Thyroid gland (tissue), 4 donors: ENCODE measurements at places on chromosomes 16 and 17.
A peak's percentile ranks its signal among the peaks of the same experiment; 100 is the strongest.

DNA sequence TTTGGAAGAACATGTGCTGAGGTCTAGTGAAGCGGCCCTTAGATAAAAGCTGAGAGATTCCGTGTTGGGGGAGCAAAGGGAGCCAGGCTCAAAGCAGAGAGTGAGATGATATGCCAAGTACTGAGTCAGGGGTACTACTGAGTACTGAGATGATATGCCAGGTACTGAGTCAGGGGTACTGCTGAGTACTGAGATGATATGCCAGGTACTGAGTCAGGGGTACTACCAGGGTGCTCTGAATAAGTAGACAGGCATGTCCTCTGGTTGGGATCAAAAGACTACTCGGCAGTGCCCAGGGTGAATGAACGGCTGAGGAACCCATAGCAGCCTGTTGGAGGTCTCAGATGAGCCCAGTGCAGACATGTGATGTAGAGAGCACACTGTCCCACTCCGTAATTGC, 239.0 kb downstream of the SOX9 start:
- no peak for DNase-seq

DNA sequence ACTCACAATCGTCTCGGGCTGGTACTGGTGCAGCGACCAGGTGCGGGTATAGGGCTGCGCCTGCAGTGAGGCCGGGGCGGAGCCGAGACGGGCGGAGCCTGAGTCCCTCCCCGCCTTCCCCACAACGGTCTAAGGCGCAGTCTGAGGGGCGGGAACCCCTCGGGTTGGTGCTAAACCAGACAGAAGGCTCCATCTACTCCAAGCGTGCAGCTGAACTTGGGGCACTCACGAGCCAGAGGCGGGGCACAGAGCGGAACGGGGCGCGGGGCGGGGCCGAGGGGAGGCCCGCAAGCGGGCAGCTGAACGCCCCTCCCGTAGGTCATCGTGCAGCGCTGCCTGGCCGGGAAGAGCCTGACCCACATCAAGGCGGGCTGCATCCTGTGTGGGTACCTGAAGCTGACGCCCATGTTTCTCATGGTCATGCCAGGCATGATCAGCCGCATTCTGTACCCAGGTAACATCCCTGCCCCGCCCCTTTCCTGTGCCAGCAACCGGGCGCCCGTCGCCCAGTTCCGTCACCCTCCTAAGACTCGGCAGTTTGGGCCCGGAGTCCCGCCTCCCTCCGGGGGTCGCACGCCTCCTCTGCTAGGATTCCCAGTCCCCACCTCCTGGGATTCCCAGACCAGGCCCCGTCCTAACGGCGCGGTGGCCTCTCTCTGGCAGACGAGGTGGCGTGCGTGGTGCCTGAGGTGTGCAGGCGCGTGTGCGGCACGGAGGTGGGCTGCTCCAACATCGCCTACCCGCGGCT, 5.0 kb downstream of the SLC5A2 start:
- DNase-seq: peak; percentile 74

DNA sequence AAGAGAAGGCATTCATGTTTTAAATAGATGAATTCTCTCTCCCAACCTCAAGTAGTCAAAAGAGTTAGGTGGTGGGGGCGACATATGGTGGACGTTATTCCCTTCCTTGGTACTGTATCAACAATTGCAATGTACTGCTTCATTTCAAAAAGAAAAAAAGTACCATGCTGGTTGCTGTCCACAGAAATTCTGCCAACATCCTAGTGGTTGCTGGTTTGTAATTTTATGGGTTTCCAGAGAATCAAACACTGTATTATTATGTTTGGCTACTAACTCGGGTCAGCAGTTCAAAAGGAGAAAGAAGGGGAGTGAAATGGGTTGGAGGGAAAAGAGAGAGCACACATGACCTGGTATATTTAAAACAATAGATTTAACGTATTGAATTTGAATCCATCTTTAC, 61.1 kb upstream of the KCNJ16 start:
- no peak for DNase-seq

GRCh38 chr16:63981639-63982038, 1140.2 kb downstream of the CDH11 start:
- DNase-seq: no peak

DNA sequence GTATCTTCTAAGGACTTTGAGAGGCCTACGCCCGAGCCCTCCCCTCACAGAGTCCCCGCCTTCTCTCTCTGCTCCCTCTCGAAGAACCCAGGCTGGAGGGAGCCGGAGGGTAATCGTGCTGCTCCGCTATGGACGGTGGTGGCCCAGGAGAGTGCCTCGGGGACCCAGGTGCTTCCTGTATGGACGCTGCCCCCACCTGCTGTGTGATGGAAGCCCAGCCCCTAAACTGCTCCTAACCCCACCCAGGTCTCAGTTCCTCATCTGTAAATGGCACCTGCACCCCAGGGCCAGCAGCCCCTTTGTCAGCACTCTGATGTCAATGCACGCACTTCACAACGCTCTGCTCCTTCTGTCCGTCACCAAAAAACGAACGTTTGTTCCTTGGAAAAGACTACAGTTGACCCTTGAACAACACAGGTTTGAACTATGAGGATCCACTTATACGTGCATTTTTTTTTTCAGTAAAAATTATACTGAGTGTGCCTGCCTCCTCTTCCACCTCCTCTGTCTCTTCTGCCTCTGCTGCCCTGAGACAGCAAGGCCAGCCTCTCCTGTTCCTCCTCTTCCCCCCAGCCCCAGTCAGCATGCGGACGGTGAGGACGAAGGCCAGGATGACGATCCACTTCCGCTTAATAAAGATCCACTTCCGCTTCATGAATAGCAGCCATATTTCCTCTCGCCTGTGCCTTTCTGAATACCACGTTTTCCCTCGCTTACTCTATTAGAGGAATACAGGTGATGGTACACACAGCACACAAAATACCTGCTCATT, 118.3 kb downstream of the BANP start:
- DNase-seq: no peak

GRCh38 chr17:67558740-67559380, 158.9 kb upstream of the NOL11 start:
- no peak for DNase-seq

DNA sequence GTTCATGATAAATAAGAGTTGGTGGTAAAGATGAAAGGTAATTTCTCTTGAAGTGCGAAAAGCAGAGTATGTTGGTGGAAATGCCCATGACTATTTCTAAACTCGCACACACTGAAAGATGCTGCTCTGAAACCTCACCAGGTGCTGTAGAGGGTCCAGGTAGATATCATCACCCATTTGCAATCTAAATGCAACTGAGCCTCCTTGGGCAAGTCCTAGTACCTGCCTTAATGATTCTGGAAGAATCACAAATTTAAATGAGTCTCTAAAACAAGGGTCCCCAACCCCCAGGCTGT, 5.9 kb upstream of the MMD start:
- no peak for DNase-seq

GRCh38 chr17:36816214-36816906, 120.9 kb upstream of the LHX1 start:
- no peak for DNase-seq

GRCh38 chr17:57662041-57662440, 83.1 kb downstream of the CCDC182 start:
- no peak for DNase-seq

- DNase-seq: peak; percentile 74
These were observed 1.3 kb downstream of the ARL5C start for GRCh38 chr17:39164675-39165143.

DNA sequence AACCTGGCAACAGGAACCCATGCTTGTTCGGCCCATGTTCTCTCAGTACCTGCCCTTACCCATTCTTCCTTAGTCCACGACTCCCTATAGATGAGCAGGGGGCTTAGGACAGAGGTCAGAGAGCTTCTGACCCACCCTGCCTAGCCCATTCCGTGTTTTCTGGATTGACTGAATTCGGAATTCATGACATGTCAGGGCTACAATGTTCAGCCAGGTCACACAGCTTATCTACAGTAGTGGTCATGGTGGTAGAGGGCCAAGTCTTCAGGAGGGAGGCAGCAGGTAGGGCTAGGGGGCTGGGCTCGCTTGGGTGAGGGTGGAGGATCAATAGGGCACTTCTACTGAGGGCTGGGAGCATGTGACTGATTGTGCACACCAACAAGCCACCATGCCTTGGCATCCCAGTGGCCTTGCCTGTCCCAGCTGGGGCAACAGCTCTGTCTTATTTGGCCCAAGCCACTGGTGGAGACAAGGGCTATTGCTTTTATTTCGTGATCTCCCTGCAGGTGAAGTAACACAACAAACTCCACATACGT, 3.1 kb downstream of the HEXIM2 start:
- no peak for DNase-seq

DNA sequence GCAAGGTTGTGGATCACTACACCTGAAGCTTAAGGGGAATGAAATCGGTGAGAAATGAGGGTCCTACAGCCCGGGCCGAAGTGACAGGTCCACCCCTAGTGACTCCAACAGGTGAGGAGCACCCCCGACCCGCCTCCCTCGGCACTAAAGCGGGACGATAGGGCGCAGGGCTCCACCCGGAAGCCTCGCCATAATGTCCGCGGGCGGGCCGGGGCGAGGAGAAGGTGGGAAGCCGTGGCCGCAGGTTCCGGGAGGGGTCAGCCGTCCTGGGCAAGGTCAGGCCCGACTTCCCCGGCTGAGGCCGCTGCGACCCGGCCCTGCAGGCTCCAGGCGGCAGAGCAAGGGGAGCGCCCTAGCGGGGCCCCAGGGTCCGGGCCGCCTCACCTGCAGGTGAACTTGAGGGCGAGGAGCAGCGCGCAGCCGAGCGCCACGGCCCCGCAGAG, 543 bp downstream of the TXNDC11 start:
- peak; percentile 51 for DNase-seq

- peak; percentile 6 for DNase-seq
These were observed 429.8 kb downstream of the MAF start for GRCh38 chr16:79170555-79171246.

GRCh38 chr17:37176723-37177122, 199.1 kb upstream of the C17orf78 start:
- no peak for DNase-seq

DNA sequence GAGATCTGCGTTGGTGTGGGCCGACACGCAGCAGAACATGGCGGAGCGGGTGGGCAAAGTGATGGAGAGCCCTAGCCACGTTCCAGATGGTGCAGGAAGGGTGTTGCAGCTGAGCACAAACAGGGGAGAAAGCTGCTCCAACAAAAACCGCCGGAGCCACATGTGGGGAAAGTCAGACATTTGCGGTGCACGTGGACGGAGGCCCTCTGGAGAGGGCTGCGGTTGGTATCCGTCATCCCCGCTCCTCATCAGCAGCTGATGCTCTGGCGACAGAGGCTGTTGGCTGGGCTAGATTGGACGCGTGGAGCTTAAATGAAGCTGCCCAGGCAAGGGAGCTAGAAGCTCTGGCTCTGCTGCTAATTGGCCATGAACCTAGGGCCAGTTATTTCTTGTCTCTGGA, 43.5 kb upstream of the ADCY9 start:
- no peak for DNase-seq

DNA sequence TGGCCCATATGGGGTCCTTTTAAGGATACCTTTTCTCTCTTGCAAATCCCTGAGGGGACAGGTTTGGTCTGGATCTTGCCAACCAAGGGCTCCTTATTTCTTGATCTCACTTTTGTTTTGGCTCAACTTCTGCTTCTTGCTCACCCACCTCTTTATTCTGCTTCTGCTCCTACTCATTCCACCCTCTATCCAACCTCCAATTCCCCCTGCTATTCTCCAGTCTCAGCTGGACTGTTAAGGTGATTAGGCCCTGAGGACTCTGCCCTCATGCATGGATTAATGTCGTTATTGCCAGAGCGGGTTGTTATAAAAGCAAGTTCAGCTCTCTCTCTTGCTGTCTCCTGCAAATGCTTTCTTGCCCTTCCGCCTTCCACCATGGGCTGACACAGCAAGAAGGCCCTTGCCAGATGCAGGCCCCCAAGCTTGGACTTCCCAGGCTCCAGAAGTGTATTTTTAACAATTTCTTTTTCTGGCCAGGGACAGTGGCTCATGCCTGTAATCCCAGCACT, 29.8 kb downstream of the LAT start:
- no peak for DNase-seq

DNA sequence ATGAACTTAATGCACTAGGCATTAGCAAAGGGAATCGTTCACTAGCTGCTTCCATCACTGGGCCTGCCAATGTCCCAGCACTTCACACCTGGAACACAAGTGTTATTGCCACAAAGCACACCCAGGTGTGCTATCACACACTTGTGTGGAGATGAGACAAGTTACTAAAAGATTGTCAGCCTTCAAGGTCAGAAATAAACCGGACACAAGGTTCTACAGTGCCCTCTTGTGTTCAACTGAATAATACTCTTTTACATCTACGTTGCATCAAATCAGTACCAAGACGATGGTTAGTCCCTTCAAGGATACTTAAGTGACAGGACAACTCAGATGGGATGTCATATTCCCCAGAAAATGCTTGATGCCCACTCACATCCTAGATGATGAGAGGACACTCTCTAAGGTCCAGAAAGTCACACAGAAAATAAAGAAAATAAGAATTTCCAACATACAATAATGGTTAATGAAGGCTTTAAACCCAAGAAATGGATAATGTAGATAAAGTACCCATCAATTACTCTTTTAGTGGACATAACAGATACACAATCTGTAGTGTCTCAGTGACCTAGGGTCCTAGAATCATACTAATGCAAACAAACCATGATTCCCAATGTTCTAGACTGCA, 16.4 kb upstream of the GLG1 start:
- peak; percentile 12 for DNase-seq

DNA sequence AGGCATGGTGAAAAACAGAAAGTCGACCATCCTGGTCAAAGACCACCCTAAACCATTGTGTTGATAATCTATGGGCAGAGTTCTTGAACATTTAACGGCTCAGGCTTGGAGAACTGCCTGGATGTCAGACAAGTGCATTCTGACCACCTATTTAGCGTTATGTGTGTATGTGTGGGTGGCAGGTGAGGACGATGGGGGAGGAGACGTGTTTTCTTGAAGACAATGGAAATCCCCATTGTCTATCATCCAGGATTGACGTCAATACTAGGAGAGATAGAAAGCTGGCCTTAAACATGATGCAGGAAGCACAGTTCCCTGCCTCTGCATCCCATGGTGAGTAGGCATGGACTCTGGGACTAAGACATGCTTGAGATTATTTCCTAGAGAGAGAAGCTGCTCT, 157.4 kb upstream of the MAF start:
- DNase-seq: no peak

DNA sequence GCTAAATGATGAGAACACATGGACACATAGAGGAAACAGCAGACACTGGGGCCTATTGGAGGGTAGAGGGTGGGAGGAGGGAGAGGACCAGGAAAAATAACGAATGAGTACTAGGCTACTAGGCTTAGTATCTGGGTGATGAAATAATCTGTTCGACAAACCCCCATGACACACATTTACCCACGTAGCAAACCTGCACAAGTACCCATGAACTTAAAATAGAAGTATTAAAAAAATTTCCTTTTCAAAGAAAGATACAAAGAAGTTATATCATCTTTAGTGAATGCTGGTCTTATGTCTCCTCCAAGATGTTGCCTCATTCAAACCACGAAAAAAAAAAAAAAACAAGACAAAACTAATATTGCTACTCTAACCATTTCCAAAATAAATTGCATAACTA, 31.7 kb downstream of the MBTD1 start:
- DNase-seq: no peak

GRCh38 chr16:50664270-50664669, 16.8 kb downstream of the SNX20 start:
- DNase-seq: no peak
